ENCODE measurements at places on chromosomes 12 and 14.

GRCh38 chr14:22952418-22952817, 4.5 kb downstream of the HAUS4 start:
- DNase-seq, result no peak

DNA sequence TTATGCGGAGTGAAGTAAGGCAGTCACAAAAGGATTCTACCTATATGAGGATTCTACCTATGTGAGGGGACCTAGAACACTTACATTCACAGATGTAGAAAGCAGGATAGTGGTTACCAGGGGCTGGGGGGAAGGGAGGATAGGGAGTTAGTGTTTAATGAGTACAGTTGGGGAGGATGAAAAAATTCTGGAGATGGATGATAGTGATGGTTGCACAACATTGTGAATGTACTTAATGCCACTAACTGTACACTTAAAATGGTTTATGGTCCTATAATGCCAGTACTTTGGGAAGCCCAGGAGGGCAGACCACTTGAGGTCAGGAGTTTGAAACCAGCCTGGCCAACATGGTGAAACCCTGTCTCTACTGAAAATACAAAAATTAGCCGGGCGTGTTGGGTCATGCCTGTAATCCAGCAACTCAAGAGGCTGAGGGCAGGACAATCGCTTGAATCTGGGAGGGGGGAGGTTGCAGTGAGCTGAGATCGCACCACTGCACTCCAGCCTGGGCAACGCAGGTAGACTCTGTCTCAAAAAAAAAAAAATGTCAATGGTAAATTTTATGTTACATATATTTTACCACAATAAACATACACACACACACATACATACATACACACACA, 25.4 kb downstream of the SVOP start:
- DNase-seq, result no peak

DNA sequence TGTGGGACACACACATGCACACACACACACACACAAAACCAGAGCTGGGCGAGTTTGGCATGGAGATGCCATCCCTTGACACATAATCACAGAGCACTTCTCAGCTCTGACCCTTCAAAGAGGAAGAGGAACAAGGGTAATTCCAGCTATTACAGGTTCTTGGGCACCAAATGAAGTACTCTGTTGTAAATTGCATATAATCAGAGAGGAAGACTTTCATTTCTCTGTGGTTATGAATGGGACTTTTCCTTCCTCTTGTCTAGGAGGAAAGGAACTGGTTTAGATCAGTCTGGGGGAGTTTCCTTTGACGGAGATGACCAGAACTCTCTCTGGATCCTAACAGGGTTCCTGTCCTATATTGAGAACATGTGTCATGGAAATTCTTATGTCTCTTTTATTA, 26.4 kb upstream of the FGF6 start:
- no peak for DNase-seq

DNA sequence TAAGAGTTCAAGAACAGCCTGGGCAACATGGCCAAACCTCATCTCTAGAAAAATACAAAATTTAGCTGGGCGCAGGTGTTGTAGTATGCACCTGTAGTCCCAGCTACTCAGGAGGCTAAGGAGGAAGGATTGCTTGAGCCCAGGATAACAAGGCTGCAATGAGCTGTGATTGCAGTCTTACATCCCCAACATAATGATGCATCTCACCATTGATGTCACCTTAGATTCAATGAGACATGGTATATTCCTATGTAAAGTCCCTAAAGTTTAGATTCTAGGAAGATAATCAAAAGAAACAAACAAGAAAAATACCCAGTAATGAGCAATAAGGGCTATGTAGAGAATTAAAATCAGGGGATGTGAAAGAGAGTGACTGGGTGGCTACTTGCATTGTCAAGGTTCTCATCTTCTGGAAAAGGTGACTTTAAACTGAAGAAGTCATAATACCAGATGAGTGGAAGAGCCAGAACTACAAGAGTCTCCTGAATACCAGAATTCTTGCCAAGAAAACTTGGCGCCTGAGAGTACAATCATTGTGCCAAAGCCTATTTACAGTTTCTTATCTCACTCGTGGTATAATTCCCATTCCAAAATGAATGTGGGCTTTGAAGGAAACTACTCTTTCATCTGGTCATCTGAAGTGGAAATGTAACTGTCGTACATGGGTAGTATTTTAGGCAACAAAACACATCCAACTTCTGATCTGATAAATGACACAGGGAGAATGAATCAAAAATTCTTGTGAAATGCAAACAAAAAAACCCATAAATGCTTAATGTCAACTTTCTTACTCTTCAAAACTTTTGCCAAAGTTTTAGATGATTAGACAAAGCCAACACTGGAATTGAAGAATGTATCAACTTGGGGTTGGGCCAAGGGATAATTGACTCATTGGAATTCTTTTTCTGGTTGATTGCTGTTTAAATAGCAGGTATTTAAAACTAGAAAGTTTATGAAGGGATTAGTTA, 81.1 kb upstream of the ST8SIA1 start:
- no peak for DNase-seq

DNA sequence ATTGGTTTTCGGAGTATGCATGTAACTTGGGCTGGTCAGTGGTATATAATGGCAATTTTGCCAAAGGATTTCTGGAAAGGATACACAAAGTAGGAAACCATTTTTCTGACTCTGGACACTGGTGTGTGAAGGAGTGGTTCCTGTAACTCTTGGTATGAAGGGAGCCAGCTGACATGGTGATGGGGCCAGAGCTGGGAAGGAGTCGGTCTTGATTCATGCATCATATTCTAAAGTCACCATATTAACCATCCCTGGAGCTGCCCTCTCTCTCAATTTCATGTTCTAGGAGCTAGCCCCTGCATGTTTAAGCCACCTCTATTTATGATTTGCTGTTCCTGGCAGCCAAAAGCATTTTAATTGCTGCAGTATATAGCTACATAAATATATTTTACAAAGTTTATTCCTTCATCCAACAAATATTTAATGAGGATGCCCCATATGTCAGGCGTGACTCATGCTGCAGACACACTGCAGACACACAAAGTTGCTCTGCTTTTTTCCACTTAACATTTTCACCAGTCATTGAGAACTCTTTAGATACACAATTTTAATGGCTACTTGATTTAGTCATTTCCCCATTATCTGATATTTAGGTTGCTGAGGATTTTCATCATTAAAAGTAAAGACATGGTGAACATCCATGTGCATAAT, 78.7 kb upstream of the PSMC1 start:
- DNase-seq, result no peak

All from activated CD4-positive, alpha-beta T cell treated with anti-CD3 and anti-CD28 coated beads for 4 hours (primary cell).